ENCODE measurements at places on chromosomes 3 and 15.

DNA sequence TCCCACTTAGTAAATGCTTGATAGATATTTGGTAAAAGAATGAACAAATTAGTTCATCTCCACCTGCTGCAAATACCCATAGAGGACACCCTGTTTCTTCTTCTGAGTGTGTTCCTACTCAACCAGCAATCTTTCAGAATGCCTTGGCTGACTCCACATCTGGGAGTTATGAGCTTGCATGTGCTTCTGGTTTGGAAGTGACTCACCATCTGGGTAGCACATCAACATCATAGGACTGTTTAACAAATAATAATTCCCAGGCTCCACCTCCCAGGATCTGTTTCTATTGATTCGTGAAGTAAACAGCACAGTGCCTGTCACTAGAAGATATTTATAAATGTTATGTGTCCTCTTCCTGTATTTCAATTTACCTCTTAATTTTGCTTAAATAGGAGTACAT lies 580.1 kb downstream of the ROBO2 start:
- no peak for DNase-seq

- DNase-seq, result peak; percentile 73
Observed at GRCh38 chr3:193894121-193894863, 241.7 kb upstream of the HES1 start.

GRCh38 chr15:87267798-87268197 lies 988.7 kb downstream of the NTRK3 start:
- DNase-seq, result no peak

DNA sequence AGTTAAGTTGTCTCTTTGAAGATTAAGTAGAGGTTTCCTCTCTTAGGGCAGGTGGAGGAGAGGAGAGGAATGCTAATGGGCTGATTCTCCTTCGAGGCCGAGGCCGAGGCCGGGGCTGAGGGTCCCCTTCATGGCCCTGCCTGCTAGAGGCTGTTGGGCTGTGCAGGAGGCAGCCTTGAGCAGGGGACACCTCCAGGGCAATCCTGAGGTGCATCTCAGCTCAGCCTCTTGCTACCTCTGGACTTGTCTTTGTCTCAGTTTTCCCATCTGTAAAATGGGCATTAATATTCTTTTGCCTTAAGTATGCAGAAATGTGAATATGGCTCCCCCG lies 97.7 kb upstream of the PRR20G start:
- DNase-seq, result no peak

GRCh38 chr3:34929036-34929435 lies 710.3 kb upstream of the ARPP21 start:
- no peak for DNase-seq

- no peak for DNase-seq
Observed at GRCh38 chr3:46681387-46681786, 12.1 kb downstream of the ALS2CL start.

DNA sequence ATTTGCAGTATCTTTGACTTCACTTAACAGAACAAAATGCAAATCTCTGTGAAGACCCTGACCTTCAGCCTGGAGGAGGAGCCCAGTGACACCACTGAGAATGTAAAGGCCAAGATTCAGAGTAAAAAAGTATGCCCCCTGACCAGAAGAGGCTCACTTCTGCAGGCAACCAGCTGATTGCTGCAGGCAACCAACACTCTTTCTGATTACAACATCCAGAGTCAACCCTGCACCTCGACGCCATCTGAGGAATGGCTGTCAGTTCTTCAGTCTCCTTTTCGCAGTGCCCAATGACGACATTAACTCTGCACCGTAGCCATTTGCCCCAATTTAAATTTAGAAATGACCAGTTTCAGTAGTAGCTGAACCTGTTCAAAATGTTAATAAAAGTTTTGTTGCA lies 14.9 kb downstream of the ATP13A3 start:
- peak; percentile 11 for DNase-seq

Data from NB4 (cell line).